Esophagus squamous epithelium (tissue), 5 donors: ENCODE measurements at places on chromosomes 16 and 17.

DNA sequence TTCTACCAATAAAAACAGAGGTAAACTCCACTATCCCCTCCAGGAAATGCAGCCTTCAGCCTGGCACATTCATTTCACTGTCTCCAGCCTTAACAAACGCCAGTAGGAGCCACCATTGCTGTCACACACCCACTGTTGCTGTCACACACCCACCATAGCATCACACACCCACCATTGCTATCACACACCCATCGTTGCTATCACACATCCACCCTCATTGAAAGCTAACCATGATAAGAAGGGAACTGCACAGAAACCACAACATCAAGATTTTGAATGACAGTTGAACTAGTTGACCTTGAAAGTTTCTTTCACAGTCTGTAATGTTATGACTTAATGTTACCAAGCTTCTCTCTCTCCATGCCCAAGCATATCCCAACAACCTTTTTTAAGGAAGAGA, 38.1 kb downstream of the SHCBP1 start:
- DNase-seq, result no peak

DNA sequence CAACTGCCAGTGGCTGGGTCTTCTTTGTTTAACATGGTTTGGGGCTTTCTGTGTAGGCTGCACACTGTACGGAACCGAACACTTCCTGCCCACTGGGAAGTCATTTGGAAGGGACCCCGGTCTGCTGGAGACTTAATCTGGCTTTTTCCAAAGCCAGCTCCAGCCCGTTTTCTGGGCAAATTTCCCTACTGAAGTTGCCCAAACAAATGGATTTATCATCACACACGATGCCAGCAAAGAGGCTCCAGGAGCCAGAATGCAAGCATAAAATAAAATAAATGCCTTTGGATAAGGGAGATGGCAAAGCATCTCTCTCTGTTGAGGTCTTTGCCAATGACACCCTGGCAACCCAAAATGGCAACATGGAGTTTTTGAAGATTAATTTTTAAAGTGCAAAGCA, 259.9 kb upstream of the IRX3 start:
- no peak for DNase-seq

- no peak for DNase-seq
Measured at GRCh38 chr16:48999508-48999907, 282.1 kb downstream of the CBLN1 start.

GRCh38 chr17:79840269-79840988, 1.2 kb upstream of the CBX4 start:
- no peak for DNase-seq

DNA sequence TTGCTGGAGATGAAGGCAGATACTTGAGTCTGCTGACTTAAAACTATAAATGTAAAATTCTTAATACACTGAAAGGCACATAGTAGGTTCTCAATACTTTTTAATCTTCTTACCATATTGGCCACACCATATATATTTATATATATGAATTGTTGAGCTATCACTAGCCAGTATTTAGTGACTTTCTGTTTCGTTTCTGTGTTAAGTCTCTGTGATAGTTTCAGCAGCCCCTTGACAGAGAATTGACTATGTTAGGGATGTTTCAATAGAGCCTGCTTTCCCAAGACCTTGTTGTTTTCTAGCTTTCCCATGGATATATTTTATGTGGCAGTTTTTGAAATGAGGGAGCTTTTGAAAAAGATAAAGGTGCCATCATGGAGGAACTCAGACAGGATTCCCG, 206.5 kb upstream of the GOT2 start:
- no peak for DNase-seq

DNA sequence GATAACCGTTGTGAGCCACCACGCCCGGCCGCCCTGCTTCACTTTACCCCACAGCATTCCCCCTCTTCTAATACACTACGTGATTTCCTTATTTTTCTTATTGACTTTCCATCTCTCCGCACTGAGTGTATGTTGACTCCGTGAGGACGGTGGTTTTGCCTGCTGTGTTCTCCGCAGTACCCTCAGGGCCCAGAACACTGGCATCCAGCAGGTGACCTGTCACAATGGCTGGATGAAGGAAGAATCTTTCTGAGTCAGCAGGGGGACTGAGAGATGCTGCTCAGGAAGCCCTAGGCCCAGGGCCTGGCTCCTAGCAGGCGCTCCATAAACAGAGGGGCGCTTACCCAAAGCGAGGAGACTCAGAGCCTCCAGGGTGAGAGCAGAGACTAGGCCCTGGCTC, 79.5 kb downstream of the RTN4RL1 start:
- DNase-seq, result no peak
